Esophagus mucosa (tissue), 1 donor: ENCODE measurements at places on chromosomes 4 and X. TPM values are rescaled to one million over a fixed set of nuclear protein-coding genes. Genes with fewer than 3 reads are reported as not detected.

- ATAC-seq, result peak; percentile 1
Observed at GRCh38 chrX:47651043-47651905, 911 bp upstream of the ELK1 start.

The C4orf51 gene
- not detected for total RNA-seq

GRCh38 chrX:29348288-29348687, 761.0 kb downstream of the IL1RAPL1 start:
- ATAC-seq, result no peak

The TLR3 gene
- 5.8 TPM for total RNA-seq

GRCh38 chrX:123476611-123477219, 256.1 kb downstream of the THOC2 start:
- ATAC-seq, result no peak

- ATAC-seq, result no peak
Observed at GRCh38 chrX:97637289-97637688, 753.6 kb downstream of the RPA4 start.

The BCAP31 gene
- total RNA-seq, result 191 TPM

The SUPT20HL1 gene
- not detected for total RNA-seq
